ENCODE measurements at places on chromosomes 1 and 21.

- no peak for DNase-seq
Observed at GRCh38 chr1:94798462-94798861, 21.7 kb upstream of the SLC44A3 start.

- DNase-seq: no peak
Observed at GRCh38 chr21:42544544-42544943, 30.9 kb downstream of the SLC37A1 start.

- no peak for DNase-seq
Observed at GRCh38 chr1:49651136-49651535, 372.6 kb downstream of the AGBL4 start.

DNA sequence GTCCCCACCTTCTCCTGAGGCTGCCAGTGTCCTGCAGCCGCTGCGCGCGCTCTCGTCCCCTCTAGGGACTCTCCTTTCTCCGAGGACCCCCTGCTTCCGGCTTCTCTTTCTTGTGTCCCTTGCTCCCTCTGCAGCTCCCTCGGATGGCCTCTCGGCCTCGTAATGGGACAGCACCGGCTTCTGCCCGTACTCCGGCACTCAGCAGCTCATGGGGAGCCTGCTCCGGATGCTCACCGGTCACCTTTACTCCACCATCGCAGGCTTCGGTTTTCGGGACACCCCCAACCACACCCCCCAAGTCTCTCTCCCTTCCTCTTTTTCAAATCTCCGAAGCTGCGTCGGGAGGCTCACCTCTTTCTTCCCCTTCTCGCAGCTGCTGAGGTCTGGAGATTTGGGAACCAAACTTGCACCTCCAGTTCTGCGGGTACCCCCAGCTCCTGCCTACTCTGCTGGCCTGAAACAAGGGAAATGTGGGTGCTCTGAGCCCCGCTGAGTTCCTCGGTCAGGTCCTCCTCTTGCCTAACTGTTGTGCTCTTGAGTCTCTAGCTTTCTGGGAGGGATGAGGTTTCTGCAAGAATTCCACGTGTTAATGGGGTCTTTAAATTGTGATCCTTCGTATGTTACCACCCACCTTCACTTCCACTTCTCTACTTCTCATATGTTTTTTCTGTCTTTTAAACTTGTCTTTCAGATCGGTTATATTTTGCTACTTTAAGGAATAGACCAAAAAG lies 930 bp downstream of the CDC14A start:
- peak; percentile 14 for DNase-seq

GRCh38 chr1:199308349-199308846 lies 669.6 kb downstream of the PTPRC start:
- no peak for DNase-seq

DNA sequence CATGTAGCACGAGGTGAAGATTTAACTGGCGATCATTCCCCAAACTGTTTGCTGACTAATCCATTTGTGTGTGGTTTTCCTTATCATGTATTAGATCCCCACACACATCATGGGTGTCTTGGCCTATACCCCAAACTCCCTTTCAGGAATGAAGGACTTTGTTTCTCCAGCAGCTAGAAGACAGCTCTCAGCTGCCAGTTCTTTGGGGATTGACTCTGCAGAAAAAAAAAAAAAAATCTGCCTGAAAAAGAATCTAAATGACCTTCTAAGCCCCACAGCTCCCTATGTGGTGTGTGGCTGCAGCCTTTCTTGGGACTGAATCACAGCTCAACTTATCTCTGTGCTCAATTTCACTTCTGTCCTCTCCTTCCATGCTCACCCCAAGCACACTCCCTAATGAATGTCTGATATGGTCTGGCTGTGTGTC lies 256.3 kb upstream of the DUSP10 start:
- peak; percentile 49 for DNase-seq

DNA sequence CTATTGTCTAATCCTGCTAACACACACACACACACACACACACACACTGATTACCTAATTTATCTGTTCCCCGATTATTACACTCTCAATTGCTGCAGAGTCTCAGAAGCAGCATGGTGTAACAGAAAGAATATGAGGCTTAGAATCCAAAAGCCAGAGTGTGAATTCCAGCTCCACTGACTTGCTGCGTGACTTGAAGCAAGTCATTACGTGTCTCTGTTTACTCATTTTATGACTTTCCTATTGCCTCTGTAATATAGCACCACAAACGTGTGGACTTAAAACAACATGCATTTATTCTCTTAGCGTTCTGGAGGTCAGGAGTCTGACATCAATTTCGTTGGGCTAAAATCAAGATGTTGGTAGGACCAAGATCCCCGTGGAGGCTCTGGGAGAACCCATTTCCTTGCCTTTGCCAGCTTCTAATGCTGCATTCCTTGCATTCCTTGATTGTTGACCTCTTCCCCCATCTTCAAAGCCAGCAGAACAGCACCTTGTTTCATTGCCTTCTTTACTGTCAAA lies 55.9 kb upstream of the ATP5PO start:
- peak; percentile 85 for DNase-seq

All from fibroblast of skin of right quadriceps (primary cell).